DMS79 (cell line): ENCODE measurements at places on chromosomes 16 and 17.

DNA sequence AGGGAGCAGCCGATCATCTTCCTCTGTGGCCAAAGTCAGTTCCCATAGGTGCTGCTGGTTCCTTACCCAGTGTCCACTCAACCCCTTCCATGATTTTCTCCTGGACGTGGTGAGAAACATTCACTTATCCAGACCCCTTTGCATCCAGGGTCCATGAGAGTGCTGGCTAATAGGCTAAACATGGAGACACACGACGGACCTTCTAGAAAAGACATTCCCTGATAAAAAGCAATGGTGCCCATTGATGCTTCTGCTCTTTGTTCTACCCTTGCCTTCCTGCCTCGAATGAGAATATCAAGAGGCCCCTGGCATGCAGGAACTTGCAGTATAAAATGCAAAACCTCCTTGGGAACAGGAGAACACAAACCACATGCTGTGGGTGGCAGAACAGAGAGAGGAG lies 2.3 kb downstream of the TEKT5 start:
- DNase-seq: no peak

DNA sequence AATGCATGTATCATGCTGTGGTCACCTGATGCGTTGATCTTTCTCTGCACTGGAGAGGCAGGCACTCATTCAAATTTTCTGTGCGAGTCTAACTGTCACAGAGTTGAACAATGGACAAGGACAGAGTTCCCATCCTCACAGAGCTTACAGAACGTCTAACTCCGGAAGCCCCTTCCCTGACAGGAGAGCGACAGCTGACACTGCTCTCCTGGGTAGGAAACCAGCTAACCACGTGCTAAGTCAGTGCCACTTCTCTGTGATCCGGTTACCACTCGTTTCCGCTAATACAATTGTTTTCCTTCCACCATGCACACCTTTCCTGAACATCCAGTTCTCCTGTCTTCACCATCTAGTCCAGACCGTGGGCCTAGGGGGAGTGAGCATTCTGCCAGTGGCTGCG lies 11.3 kb downstream of the KLHDC4 start:
- DNase-seq: no peak

DNA sequence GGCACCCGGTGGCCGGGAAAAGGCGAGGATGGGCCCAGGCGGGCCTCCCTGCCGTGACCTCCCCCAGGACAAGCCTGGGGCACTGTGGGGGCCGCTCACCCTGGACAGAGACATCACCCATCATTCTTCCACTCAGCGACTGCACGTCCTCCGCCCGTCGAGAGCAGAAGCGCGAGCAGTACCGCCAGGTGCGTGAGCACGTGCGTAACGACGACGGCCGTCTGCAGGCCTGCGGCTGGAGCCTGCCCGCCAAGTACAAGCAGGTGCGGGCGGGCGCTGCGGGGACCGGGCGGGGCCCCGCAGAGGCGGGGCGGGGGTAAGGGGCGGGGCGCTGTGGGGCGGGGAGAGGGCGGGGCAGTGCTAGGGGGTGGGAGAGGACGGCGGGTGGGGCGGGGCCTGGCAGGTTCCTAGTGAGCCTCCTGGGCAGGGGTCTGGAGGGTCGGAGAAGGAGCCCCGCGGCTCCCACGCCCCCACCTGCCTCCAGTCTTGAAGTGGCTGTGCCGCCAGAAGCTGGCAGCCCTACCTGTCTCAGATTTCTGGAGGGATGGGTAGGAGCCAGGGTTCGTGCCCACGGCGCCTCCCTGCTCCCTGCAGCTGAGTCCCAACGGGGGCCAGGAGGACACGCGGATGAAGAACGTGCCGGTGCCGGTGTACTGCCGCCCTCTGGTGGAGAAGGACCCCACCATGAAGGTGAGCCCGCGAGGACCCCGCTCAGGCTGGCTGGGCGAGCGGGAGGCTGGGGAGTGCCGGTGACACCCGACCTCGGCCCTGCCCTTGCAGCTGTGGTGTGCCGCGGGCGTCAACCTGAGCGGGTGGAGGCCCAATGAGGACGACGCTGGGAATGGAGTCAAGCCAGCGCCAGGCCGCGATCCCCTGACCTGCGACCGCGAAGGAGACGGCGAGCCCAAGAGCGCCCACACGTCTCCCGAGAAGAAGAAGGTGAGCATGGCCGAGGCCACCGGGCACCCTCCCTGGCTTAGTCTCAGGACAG lies 7.5 kb downstream of the NME3 start:
- no peak for DNase-seq

DNA sequence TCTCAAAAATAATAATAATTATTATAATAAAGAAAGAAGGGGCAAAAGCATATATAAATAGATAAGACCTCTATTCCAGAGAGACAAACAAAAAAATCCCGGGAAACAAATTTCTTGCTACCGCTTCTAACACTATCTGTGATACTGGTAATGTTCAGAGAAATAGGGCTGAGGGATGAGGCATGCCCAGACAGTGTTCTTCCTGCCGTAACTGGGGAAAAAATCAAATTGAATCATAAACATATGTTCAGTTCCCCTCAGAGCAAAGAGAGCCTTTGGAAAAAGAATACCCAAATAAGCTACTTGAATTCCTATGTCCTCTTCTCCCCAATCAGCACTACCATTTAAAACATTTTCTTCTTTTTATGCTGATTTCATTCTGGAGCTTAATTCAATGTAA lies 688.0 kb downstream of the KCNJ2 start:
- no peak for DNase-seq

DNA sequence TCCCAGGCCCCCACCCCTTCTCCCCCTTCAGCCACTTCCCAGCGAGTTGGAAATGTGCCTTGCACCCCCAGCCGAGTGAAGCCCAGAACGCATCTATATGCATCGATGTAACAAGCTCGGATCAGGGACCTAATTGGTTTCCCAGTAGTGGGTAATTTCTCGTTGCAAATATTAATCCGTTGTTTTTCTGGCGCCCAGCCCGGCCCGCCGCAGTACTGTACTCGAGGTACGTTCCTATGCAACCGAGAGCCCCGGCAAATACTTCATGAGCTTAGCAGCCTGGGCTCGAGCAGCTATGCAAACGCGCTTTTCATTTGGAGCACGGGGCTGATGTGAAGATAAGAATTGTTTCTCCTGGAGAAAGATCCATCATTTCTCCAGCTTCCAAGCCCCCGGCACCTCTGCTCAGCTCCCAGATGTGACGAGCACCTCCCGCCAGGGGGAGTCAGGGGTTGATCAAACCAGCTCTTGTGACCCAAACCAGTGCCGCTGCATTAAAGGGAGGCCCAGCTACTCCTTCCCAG lies 229.8 kb downstream of the KATNIP start:
- peak; percentile 84 for DNase-seq

DNA sequence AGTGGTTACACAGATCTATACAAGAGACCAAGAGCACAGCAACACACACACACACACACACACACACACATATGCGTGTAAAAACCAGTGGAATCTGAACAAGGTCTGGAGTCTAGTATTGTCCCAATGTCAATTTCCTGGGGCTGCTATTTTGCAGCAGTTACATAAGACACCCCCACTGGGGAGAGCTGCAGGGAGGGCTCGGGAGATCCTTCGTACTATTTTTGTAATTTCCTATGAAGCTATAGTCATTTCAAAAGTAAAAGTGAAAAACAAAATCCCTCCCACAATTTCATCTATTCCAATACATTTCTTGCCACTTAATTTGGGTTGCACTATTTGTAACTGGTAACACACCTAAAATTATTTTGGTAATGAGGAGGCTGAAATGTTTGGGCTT lies 68.5 kb downstream of the C16orf95 start:
- DNase-seq: no peak

- DNase-seq: no peak
Measured at GRCh38 chr17:6786618-6787017, 10.6 kb downstream of the FBXO39 start.

- no peak for DNase-seq
Measured at GRCh38 chr16:12256921-12257320, 280.4 kb downstream of the SNX29 start.

- DNase-seq: peak; percentile 2
Measured at GRCh38 chr16:19375561-19376158, 42.0 kb upstream of the TMC5 start.

GRCh38 chr16:70777973-70778406 lies 23.0 kb downstream of the VAC14 start:
- no peak for DNase-seq
